ENCODE measurements at places on chromosomes 4 and X.

GRCh38 chr4:81485310-81485980 is 13.7 kb upstream of the RASGEF1B start:
- no peak for DNase-seq

GRCh38 chr4:151781026-151781425 is 20.2 kb upstream of the GATB start:
- DNase-seq: no peak

DNA sequence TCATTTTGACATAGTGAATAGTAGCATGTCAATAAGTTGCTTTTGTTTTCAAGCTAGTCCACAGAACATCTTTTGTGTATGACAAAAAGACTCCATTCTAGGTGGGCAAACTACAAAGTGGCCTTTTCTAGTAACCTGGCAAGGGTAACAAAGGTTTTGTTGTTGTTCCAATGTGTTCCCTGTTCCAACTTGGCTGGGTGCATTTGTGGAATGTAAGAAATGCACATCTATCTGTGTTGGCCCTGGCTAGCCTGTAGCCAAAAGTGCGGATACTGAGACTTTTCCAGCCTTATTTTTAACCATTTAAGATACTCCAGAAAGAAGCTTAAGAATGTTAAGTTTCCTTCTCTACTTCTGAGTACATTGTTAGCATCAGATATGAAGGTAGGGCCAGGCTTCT is 118.7 kb upstream of the CHRDL1 start:
- DNase-seq: no peak

GRCh38 chr4:56183344-56183959 is 203.8 kb downstream of the AASDH start:
- DNase-seq: no peak

- DNase-seq: no peak
Observed at GRCh38 chr4:126838941-126839679, 793.6 kb upstream of the INTU start.

GRCh38 chr4:138222046-138222445 is 20.1 kb downstream of the SLC7A11 start:
- DNase-seq: peak; percentile 9

All from NCI-H146 (cell line).